ENCODE measurements at places on chromosomes 3 and 15.

DNA sequence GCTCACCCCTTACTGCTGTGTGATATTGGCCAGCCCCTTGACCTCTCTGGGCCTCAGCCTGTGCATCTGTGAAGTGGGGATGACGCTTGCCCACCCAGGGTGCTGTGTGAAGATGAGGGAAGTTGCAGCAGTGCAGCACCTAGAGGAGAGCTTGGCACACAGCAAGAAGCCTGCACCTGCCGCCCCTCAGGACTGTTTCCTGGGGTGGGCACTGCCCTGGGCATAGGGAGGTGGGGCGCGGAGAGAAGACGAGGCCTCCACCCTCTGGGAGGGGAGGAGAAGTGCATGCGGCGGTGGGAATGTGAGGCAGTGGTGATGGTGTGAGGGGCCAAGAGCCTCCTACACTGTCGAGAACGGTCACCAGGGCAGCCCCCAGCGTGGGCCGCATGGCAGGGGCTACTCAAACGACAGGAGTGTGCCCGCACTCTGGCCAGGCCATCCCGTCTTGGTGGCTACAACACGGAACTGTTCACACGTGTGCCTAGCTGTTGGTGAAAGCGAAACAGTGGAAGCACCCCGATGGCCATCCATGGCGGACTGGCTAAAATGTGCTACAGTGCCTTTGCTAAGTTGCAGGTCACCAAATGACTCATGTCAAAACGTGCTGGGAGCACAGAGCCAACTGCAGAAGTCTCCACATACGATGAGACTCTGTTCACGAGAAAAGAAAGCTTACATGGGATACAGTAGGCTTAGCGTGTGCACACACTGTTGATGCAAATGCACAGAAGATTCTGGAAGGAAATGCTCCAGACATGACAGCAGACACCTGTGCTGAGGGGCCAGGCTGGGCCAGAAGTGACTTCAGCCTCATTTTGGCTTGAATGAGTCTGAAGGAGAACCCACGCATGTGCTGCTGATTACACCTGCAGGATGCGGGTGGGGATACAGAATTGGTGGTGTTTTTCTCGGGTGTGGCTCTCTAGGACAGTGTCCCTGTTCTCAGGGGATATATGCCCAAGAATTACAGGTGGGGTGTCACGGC, 40.4 kb upstream of the IQSEC1 start:
- no peak for DNase-seq

GRCh38 chr15:65690778-65691177, 69.0 kb downstream of the SLC24A1 start:
- DNase-seq: no peak

- no peak for DNase-seq
These were observed 11.5 kb downstream of the RBPMS2 start for GRCh38 chr15:64763874-64764273.

DNA sequence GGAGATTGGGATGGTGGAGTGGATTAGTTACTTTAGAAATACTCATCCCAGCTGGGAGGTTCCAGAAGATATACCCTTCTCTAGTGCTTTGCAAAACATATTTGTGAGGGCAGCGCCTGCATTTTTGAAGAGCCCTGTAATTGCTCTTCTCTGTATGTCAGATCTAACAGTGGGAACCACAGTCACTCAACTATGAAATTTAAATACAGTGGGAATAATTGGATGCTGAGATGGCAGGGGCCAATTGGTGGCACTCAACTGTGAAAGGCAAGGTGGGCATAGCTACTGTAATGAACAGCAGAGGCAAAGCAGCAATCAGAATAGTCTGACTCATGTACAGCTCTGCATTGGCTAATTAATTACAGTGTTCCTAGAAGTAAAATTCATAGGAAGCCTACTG, 22.2 kb upstream of the TBC1D23 start:
- DNase-seq: no peak

GRCh38 chr3:178381555-178381954, 154.7 kb upstream of the KCNMB2 start:
- DNase-seq: no peak

GRCh38 chr3:171564748-171565480, 104.7 kb upstream of the TNIK start:
- no peak for DNase-seq

DNA sequence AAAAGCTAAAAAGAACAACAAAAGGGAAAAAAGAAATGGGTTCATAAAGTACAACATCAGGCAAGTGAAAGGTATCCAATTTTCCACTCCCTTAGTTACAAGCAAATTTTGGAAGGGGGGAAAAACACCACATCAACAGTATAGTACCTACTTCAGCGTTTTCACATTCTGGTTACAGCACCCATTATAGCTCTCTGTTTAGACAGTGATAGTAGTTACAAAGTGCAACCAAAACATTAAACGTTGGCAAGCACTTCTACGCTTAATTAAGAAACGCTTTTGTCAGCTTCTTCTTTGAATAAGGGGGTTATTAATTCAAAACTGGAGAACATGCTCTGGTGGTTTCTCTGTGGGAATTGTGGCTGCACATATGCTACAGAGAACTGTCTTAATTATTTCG, 180.2 kb downstream of the VPS13C start:
- DNase-seq: peak; percentile 55

- DNase-seq: peak; percentile 52
These were observed 231.1 kb upstream of the DPH6 start for GRCh38 chr15:35777061-35777460.

DNA sequence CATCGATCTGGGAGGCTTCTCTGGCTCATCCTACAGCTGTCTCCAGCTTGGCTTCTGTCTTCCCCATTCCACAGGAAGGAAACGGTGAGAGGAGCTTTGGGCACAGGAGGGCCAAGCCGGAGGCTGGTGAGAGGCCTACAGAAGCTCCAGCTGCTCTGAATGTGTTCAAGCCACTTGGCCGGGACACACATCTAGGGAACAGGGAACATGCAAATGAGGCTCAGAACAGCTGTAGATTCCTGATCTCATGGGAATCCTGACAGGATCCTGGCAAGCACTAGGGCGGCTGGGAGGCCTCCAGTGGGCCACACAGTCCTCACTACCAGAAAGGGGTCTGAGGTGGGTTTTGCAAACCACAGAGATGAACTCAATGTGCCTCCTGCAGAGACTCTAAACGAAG, 13.7 kb downstream of the SEMA5B start:
- DNase-seq: no peak

GRCh38 chr3:142735462-142735861, 11.6 kb downstream of the TRPC1 start:
- DNase-seq: no peak

- no peak for DNase-seq
These were observed 13.0 kb upstream of the TSEN2 start for GRCh38 chr3:12471241-12471640.

DNA sequence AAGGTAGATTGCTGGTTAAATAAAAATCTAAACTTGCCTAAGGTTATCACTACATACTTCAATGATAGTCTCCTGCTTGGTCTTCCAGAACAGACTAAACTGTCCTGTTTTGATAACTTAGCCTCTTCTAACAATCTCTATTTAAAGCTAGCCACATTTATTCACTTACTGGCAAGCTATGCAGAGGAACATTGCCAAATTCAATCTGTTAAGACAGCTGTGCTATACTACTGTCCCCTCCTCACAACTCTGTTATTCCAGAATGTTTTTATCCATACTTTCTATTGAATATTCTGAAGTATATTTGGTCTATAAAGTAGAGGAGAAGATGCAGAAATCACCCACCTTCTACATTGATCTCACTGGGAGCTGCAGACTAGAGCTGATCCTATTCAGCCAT, 594.0 kb upstream of the CCDC54 start:
- DNase-seq: no peak

- no peak for DNase-seq
These were observed 82.7 kb downstream of the RFX7 start for GRCh38 chr15:56160966-56161365.

- no peak for DNase-seq
These were observed 42.0 kb downstream of the ADAMTSL3 start for GRCh38 chr15:83695901-83696425.

DNA sequence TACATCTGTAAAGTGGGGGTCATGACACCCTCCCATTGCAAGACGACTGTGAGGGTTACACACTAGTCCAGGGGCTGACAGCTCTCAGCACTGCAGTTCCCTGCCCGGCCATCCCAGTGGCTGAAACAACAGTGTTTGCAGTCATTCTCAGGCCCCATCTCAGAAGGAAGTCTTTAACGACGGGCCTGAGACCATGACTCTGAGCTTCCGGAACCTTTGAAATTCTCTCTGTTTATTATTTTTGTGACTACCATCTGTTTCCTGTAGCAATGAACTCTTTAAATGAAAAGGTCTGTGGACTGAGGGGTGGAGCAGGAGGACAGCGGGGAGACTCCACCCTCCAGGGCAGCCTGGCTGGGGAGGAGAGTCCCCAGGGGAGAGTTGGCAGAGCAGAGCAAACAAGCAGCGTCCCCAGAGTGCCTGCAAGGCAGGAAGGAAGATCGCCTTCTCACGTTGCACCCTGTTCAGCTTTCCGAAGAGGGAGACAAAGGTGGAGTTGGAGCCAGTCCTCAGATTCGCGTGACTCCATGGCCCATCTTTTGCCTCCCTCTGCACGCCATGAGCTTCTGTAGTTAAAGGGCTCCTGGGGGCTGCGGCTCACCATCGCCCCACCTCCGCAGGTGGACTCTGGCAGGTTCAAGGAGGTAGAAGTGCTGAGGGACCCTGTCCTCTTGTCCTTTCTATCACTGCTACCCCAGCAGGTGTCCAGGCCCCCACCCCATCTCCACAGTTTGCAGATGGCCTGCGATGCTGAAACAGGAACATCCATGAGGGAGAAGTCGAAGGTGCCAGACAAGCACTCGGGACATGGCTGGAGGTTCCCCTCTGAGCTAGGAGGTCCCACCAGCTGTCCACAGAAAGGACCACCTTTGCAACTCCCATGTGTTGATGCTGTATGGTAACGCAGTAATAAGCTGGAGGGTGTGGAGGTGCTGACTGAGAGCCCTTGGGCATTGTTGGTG, 525.8 kb upstream of the PROK2 start:
- DNase-seq: peak; percentile 56

DNA sequence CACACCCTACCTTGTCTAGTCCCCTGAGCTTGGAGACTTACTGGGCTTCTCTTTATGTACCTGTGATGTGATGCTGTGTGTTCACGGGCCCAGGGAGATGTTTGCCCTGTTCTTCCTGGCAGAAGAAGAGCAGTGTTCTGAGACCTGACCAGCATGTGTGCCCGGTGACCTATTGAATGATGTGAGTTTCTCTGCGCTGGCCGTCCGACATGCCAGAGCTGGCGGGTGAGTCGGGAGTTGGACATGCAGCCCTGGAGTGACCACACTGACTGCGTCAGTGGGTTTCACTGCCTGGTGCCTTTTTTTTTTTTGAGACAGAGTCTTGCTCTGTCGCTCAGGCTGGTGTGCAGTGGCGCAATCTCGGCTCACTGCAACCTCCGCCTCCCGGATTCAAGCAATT, 42.3 kb downstream of the CGNL1 start:
- no peak for DNase-seq

GRCh38 chr3:10697918-10698317, 118.1 kb upstream of the SLC6A11 start:
- DNase-seq: no peak

- no peak for DNase-seq
These were observed 4.3 kb downstream of the MCTP2 start for GRCh38 chr15:94235646-94236045.

DNA sequence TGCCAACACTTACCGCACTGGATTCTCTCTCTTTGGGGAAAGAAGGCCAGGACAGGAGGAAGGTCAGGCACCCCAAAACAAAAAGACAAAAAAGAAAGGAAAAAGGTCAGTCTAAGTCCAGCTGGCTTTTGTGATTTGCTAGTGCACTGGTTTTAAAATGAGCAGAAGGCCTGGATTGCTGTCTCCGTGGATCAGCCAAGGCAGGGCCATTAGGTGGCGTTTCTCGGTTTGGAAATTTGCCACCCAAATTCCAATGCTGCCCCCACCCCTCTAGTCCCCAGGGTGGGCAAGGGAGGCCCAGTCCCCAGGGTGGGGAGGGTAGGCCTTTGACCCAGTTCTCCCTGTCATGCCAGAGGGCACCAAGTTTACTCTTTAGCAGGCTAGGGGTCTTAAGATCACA, 33.3 kb downstream of the TLE3 start:
- DNase-seq: no peak

GRCh38 chr15:69697916-69698315, 245.3 kb downstream of the RPLP1 start:
- no peak for DNase-seq

DNA sequence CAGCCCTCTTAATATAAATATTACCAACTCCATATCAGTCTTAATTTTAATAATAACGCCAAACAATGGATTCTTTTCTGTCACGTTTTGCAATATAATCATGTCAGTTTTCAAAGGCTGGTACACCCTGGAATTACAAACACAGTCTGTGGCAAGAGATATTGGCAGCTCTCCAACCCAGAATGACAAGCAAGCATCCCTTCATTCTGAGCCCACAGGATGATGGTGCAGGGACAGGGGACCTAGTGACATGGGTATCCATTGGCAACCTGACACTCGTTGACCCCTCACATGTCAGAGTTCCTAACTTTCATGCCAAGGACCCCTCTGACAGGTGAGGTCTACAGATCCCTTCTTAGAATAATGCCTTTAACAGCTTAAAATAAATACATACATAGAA, 154.5 kb upstream of the TSC22D2 start:
- DNase-seq: no peak

DNA sequence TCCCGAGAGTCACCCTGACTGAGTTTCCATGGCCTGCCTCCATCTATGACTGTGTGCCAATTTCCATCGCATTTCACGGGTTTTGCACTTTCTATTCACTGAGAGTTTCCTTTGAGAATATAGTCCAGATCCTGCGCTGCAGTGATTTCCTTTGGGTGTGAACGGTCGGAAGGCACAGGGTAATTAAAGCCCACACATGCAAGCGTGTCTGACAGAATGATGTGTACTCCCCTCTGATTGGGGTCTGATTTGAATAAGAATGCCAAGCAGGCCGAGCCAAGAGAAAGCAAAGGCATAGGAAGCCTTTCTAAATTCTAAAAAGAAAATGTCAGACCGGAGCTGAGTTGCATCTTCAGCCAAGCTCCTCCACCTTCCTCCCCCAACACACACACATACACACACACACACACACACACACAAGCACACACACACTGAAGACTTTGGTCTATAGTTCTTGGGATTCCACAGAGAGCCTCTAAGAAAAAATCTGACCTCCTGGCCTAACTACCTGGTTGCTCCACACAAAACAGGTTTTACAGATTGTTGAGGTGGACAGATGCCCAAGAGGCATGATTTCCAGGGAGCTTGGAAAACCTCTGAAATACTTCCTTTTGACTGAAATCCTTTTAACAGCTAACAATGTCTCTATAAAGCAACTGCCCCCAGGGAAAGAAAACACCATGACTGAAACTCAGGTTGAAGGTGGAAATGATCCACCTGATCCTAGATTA, 59.7 kb upstream of the LRRN1 start:
- no peak for DNase-seq

DNA sequence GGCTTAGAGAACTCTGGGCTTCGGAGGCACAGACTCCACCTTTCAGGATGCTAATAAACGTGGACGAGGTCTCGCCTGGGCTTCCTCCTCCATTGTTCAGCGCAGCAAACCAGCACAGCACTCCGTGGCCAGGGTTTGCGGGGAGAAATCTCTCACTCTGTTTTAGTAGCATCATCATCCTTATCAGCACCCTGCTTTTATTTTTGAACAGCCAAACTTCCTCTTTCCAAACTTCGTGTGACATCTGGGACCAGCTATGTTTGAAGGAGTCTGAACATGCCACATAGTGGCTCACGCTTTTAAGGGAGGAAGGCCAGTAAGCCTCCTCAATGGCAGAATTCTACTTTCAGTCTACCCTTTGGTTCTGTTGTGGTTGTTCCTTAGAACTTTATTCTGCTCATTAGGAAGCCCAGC, 149.0 kb downstream of the PGPEP1L start:
- no peak for DNase-seq
